ENCODE measurements at places on chromosomes 13 and 19.

GRCh38 chr19:2627855-2628254 lies 74.6 kb downstream of the GNG7 start:
- DNase-seq: no peak

DNA sequence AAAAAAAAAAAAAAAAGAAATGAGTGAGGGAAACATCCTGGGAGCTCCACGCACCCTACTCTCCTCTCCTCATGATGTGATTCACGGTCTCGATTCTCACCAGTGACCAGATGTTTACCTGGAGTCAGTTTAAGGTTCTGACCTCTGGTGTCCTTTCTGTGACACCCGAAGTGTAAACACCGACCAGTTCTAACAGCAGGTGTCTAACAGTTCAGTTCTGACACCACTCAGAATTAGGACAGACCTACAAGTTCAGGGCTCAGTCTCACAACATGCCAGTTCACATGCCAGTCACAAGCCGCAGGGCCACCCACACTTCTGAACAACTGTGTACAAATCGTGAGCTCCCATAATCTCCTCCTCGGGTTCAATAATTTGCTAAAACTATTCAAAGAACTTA lies 6.0 kb downstream of the ZNF564 start:
- DNase-seq: no peak

DNA sequence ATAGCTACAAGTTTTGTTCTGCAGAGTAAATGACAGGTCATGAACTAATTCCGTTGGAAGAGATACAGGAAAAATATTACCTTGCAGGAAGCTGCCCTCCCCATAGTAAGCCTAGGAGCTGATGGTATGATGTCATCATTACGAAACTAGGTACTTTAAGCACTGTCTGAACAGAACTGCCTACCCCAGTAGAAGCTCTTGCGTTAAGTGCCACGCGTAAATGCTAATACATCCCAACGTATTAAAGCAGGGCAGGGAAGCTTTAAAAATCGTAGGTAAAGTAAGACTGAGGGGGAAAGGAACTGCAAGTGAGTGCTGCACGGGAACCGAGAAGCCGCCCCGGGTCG lies 572 bp downstream of the UGGT2 start:
- DNase-seq: peak; percentile 20

DNA sequence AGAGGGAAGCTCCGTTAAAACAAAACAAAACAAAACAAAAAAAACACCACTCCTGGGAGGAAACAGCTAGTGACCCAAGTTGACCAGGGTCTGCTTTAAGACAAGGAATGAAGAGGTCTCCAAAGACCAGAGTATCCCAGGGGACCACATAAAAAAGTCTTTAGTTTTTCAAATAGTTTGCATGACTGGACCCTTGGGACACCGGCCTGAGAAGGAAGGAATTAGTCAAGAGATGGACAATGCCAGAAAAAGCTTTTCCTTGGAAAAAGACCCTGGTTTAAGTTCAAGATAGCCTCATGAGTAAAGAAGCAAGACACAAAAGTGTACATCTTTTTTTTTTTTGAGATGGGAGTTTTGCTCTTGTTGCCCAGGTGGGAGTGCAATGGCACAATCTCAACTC lies 12.5 kb upstream of the PNMA8B start:
- DNase-seq: no peak

- DNase-seq: no peak
These were observed 4.3 kb upstream of the SIX5 start for GRCh38 chr19:45773384-45773783.

DNA sequence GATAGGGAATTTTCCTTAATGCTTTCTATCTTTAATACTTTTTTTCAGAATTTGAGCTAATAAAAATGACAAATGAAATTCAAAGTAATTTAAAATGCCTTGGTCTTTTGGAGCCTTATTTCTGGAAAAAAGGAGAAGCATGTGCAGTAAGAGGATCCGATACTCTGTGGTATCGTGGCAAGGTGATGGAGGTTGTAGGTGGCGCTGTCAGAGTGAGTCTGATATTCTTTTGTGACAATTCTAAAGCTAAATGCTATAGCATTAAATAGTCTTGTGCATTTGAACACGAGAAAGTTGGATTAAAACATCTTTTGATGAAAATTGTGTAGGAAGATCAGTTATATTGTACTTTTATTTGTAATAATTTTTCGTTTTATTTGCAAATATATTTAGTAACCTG lies 95.0 kb downstream of the RNF17 start:
- no peak for DNase-seq

DNA sequence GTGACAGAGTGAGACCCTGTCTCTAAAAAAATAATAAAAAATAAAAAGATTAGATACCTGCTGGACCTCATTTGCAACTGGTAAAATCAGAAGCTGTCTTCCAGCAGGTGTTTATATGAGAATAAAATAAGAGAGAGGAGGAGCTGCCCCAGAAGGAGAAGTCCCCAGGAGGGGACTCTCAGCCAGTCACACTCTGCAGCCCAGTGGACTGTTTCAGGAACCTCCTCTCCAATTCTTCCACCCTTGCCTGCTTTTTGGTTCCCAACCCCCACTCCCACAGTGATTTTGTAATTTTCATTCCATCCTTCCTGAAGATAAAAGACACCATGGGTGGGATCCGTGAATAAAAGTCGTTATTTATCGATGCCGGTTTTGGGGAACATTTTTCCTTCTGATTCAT lies 56.9 kb upstream of the TSHZ3 start:
- no peak for DNase-seq

- DNase-seq: no peak
These were observed 368.2 kb downstream of the COG6 start for GRCh38 chr13:40023595-40024203.

GRCh38 chr13:101323601-101324000 lies 92.7 kb downstream of the NALCN start:
- no peak for DNase-seq

DNA sequence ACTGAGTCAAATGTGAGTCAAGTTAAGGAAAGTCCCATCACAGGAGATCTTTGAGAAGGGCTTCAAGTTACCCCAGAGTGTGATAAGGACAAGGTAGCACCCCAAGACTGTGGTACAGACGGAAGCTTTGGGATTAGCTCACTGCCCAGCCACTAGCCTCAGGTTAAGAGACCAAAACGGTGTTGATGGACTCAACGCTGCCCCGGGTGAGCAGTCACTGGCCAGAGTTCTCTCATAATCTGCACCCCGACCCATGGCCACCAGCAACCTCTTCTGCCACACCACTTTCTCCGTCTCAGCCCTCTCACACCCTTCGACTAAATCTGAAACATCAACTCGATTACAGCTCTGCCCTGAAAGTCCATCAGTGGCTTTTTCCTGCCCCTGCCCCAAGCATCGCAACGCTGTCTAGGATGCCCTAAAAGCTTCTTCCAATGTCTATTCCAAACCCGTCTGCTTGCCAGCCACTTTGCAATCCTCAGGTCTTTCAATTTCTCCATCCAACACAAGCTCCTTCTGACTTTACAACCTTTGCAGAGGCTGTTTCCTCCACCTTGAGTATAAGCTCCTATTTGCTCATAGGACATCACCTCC lies 5.6 kb downstream of the HNRNPL start:
- no peak for DNase-seq

DNA sequence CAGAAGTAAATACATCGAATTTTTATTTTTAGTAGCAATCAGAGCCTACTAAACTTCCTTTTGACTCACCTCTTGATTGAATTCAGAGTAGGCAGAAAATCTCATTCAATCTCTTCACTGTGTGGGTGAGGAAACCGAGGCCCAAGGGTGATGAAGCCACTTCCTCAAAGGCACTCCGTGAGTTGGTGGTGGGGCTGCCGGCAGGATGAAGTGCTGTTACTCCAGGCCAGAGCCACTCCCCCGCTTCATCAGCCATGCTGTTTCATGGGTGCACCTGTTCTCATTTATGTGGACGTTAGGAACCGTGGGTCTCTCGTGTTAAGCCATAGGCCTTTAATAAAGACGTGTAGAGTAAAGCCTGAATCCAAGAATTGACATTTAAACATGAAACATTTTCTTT lies 13.2 kb downstream of the ING1 start:
- no peak for DNase-seq

GRCh38 chr13:44413095-44413494 lies 39.5 kb downstream of the SERP2 start:
- DNase-seq: no peak

All from AG04450 (cell line).